GM03348 (cell line): ENCODE measurements at places on chromosomes 1 and 21.

DNA sequence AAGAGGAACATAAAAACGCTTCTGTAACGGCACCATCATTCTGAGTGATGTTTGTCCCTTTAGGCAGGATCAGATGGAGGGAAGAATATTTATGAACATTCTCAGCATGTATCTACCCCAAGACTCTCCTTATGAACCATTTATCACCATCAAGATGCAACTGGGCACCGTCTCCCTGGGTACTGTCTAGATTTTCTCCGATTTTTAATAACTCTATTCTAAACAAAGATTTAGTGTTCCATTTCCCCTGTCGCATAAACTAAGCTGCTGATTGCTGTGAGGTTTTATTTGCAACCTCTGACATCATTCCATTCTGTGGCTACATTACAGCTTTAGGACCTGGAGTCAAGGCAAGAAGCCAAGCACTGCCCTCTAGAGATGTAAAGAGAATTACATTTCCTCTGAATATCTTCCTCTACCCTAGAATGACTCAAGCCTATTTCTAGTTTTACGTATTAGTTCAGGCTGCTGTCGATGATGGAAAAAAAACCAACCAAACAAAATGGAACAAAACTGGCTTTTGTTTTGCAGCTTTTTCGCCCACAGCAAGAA, 130.1 kb upstream of the MAP1LC3C start:
- no peak for DNase-seq

DNA sequence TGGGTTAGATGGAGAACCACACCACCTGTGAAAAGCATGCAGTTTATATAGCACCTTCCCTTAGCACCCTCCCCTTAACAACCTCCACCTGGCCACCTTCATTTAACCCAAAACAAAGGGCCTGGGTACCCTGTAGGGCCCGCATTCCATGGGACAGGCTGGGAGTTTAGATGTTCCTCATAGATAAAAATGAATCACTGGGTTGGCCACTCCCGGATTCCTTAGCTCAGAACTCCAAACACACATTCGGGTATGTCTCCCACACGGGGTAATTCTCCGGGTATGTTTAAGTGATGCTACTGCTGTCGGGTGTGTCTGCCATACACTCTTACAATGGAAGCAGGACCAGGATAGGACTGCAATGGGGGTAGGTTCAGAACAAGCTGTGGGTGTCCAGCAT, 43.9 kb upstream of the FOXO6 start:
- DNase-seq, result peak; percentile 36

- DNase-seq, result peak; percentile 19
These were observed 509 bp downstream of the PIK3R3 start for GRCh38 chr1:46131712-46132528.

DNA sequence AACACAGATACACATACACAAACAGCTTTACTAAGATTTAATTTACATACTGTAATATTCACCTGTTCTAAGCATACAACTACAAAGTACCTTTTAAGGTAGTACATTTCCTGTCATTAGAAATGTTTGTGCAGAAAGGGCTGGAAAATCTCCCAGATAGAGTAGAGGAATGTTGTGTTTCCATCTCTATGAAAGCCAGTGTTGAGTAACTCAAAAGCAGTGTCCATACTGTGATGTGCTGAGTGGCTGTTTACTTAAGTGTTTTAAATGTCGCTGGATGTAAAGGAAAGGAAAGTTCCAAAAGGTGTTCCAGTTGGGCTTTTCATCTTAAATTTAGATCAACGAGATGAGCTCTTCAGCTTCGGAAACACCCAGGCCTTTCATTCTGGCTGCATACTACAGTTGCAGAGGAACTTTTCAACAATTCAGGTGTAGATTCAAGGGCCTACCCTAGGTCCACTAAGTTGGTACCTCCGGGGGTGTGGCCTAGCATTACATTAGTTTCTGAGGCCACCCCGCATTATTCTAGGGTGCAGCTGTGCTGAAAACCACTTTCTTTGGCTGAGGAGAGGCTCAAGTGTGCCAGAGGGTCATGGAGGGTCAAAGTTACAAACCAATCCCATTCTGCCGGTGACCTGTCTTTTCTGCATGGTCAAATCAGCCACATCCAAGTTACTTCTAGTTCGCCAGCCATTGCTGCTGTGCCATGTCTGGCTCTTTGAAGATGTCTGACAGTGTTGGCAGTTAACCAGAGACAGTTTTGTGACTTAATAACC, 78.1 kb downstream of the LRRC8D start:
- no peak for DNase-seq

GRCh38 chr1:194004146-194004545, 817.7 kb upstream of the B3GALT2 start:
- DNase-seq, result no peak

GRCh38 chr1:64203420-64203819, at the start of gene UBE2U:
UBE2U (plus strand) TSS chr1:64203623; CDS start chr1:64204051, 428 bp downstream.
- DNase-seq, result no peak

DNA sequence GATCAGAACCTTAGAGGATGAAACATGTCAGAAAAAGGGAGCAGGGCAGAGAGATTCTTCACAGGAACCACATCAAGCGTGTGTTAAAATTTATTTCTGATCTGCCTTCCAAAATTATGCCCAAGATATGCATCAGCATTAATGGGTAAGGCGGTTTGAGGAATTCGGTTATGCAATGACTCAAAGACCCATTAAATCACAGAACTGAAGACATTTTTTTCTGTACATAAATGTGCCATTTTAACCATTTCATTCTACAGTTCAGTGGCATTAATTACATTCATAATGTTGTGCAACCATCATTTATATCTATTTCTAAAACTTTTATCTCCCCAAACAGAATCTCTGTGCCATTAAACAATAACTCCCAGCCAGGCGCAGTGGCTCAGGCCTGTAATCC, 43.4 kb downstream of the CNST start:
- DNase-seq, result peak; percentile 62

- DNase-seq, result no peak
These were observed 79.5 kb upstream of the CSF3R start for GRCh38 chr1:36562181-36562685.

GRCh38 chr1:107138166-107138565, 2.7 kb upstream of the NTNG1 start:
- DNase-seq, result no peak

DNA sequence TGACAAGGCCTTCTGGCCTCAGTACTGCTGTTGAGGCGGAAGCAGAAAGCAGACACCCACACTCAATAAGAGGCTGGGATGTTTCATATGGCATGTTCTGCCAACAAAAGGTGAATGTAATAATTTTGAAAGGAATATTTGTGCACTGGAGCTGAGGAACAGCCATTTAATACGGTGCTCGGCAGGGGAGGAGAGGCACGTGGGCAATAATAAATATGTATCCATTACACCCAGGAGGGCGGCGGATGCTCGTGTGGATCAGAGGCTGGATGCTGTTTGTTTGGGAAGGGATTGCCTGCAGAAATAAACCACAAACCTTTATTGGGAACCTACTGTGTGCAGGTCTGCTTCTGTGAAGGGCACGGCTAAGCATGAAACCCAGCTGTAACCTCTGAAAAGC, 92.0 kb downstream of the VWA5B1 start:
- no peak for DNase-seq

DNA sequence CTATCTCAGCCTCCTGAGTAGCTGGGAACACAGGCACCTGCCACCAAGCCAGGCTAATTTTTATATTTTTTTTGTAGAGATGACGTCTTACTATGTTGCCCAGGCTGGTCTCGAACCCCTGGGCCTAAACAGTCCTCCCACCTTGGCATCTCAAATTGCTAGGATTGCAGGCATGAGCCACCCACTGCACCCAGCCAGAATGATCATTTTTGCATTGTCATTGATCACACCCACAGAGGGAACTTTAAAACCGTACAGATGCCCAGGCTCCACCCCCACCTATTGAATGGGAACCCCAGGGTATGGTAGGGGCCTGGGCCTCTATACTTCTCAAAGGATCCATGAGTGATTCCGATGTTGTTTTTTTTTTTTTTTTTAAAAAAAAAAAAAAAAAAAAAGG, 36.7 kb downstream of the ETNK2 start:
- DNase-seq, result no peak

DNA sequence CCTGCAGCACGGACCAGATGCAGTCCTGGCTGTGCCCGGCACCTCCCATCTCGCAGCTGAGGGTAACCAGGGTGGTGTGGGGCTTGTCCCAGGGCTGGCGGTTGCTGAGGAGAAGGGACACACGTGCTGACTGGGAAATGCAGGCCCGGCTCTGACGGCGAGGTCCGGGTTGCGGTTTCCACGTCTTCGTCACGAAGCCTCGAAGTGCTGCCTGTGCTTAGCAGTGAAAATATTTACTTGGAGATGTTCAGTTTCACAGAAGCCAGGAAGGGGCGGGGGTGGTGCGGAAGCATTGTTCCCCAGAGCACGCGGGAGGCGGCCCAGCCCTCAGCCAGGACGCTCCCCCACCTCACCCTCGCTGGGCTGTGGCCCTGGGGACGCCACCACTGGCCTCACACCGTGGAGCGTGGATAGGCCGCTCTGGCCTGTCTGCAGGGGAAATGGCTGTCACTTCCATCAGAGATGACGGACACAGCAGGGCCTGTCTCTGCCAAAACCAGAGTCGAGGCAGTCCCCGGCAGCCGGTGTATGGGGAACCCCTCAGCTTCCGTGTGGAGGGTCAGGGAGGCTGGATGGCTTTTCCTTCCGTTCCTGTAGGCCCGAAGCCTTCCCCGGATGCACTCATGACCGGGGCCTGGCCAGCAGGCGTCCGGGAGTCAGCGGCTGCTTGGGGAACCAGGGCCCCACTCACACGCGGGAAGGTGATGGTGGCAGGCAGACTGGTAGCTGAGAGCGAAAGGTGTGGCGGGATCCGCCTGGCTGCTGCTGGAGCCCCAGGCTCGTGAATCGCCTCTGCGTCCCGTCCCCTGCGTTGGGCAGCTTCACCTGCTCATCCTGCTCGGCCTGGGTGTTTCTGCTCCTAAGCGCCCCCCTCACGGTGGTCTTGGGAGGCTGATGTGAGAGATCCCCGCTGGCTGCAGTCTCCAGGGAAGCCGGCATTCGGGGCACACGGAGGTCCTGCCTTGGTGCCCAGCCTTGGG, 14.7 kb upstream of the POFUT2 start:
- DNase-seq, result no peak

- no peak for DNase-seq
These were observed 10.6 kb upstream of the LDLRAD1 start for GRCh38 chr1:54028306-54029251.
